ENCODE measurements at places on chromosomes 7 and 10.

DNA sequence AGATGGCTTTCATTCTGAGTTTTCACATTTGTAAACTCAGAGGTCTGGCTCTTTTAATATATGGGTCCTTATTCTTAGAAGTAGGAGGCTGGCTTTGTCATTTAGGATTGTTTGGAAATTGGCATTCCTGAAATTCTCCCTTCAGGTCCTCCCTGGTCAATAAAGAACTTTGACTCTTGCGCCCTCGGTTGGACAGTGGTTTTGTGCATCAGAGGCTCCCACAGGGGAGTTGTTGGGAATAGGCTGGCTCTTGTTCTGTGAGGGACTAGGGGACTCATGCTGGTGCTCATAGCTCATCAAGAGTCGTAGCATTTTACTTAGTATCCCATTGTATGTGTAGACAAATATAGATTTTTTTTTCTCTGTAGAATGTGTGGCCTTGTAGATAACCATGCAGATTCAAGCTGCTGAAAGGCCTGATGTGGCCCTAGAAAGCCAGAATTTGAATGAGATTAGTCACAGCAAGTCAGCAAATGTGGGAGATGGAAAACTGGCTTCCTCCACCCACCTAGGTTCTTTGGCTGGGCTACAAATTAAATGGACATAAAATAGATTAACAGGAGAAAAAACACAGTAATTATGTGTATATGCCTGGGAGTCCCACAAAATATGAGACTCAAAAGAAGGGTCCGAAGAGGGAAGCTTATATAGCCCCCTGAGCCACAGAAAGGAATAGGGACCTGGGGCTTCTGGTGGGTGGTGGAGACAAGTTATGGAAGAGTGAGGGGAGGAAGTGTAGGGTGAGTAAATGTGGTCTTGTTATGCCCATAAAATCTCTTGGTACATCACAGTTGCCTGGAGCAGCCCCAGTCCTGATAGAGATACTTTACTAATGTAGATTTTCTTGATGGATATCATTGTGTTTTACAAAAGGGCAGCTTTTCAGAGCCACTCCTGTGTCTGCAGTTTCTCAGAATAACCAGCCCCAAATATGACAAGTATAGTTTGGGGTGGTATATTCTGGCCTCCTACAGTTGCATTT, 94.6 kb upstream of the BTBD16 start:
- no peak for DNase-seq

GRCh38 chr7:142177869-142178268, 66.4 kb downstream of the MGAM2 start:
- DNase-seq = no peak

GRCh38 chr7:88546808-88547207, 212.7 kb upstream of the ZNF804B start:
- DNase-seq = no peak

DNA sequence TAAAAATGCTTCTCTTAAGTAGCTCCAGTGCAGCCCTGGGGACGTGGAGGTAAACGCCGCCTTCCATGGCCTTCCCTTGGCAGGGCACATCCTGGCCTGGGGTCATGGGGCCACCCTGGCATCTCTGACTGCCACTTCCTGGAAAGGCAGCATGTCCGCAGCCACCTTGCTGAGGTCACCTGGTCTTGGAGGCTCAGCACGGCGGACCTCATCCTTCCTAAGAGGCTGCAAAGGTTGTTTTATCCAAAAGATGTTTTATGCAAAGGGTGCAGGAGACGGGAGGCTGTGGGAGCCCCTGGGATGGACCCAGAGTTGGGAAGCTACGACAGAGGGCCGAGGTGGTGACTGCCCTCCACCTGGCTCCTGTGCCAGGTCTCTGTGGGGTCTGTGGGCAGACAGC, 106.0 kb downstream of the TCERG1L start:
- no peak for DNase-seq

GRCh38 chr10:123398756-123399155, 244.6 kb downstream of the BUB3 start:
- DNase-seq = no peak

DNA sequence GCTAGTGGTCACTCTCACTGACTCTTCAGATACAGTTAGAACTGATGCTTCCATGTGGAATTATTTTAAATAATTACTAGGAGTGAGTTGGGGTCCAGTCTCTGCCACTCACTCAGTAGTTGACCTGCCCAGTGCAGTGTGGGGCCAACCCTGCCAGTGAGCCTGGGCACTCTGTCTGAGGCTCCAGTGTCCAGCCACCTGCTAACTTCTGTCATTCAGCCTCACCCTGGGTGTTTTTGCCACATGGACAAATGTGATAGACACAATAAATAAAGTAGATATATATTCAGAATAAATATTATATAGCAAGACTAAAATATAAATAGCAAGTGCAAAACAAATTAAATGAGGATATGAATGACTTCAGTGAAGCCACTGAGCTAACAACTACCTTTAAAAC, 7.2 kb downstream of the INSYN2A start:
- DNase-seq = no peak

GRCh38 chr7:130695840-130696239, 9.5 kb upstream of the TSGA13 start:
- no peak for DNase-seq

- DNase-seq = no peak
These were observed 88.3 kb downstream of the SEMA3A start for GRCh38 chr7:84106291-84106690.

DNA sequence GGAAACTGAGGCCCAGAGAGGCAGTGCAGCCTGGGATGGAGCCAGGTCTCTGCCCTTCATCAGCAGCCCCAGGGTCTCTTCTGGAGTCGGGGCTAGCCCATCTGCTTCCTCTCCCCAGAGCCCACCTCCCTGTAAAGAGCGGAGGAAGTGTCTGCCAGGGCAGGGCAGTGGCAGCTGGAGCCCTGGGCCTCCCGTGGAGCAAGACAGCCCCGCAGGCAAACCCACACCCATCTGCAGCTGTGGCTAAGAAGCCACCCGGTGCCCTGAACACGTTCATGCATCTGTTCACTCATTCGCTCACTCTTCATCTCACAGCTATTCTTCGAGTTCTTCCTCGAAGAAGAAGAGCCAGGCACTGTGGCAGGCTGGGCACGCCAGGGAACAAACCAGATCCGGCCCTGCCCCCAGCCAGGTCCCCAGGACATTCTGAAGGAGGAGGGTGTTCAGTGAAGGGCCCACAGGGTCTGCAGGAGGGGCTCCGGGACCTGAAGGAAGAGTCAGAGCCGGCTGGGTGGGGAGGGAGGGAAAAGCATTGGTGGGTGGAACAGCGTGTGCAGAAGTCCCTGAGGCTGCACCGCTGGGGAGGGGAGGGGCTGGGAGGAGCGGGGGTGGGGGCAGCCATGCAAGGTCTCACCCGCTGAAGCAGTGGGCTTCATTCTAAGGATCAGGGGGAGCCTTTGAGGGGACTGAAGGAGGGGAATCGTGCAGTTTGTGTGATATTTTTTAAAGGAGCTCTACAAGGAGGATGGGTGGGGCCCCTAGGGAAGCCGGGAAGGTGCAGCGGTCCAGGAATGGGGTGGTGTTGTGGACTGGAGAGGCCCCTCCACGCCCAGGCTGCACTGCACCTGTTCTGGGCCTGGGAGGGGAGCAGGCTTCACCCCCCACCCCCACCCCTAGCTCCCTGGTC, 99.1 kb downstream of the UNCX start:
- DNase-seq = no peak

DNA sequence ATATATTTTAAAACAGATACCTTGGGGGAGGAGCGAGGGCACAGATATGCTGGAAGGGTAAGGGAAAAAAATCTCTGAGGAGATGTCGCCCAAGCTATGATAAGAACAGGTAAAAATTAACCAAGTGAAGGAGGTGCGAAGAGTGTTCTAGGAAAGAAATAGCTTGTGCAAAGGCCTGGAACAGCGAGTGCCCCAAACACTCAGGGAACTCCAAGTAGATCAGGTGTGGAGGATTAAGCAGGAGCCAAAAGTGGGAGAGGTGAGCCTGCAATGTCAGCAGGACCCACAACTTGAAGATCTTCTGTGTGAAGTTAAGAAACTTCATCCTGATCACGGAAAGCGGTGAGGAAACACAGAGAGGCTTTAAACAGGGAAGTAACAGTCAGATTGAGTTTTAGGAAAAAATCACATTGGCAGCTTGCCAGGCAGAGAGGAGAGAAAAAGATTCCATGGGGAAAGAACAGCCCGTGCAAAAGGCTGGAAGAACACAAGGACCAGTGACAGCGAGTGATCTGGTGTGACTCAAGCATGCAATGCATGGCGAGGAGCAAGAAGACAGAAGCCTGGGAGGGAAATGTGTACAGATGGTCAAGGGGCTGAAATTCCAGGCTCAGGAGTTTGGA, 30.7 kb downstream of the FGF8 start:
- no peak for DNase-seq

GRCh38 chr10:17233286-17233991, 5.4 kb downstream of the VIM start:
- no peak for DNase-seq

- no peak for DNase-seq
These were observed 2.7 kb upstream of the FRAT2 start for GRCh38 chr10:97336942-97337831.

DNA sequence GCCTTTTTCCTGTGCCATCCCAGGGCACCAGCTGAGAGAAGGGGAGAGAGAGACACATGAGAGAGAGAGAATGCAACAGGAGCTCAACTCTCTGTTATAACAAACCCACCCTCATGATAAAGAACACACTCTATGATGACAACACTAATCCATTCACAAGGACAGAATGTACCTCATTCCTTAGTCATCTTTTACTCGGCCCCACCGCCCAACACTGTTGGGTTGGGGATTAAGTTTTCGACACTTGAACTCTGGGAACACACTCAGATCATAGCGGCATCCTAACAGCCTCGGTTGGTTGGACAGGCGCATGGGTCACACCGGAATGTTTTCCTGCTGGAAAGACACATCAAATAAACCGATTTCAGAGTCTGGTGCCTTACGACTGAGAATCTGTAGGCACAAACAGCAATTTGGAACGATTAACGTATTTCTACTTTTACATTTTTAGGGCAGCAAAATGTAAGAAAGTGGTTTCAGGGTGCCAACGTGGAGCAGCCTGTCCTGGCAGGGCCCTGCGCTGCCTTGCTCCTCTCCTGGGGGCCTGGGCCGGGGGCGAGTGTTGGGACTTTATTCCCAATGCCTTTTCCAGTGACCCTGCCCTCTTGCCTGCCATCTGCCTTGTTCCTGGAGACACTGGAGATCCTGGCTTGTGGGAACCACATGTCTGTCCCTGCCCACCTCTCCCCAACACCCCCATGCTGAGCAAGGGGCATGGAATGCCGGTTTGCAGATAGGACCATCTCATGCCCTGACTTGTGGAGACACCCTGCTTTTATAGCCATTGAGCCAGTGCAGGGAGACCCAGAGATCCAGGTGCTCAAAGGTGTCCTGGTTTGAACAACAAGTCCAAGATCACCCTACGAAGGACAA, 287.0 kb downstream of the TCERG1L start:
- DNase-seq = no peak

DNA sequence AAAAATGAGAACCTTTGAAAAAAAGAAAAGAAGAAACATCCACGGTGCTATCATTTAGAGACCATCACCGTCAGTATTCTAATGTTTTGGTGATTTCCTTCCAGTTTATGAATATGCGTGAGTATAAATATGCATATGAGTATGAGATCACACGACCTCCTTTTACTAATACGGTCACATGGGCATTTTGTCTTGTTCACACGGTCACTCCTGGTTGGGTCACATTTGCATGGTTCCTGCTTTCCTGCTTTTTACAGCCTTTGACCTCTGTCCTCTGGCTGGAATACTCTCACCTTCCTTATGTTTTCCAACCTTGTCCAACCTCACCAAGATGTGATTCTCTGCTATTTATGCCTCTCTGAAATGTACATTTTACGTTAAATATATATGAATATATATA, 25.3 kb upstream of the LMTK2 start:
- DNase-seq = no peak

DNA sequence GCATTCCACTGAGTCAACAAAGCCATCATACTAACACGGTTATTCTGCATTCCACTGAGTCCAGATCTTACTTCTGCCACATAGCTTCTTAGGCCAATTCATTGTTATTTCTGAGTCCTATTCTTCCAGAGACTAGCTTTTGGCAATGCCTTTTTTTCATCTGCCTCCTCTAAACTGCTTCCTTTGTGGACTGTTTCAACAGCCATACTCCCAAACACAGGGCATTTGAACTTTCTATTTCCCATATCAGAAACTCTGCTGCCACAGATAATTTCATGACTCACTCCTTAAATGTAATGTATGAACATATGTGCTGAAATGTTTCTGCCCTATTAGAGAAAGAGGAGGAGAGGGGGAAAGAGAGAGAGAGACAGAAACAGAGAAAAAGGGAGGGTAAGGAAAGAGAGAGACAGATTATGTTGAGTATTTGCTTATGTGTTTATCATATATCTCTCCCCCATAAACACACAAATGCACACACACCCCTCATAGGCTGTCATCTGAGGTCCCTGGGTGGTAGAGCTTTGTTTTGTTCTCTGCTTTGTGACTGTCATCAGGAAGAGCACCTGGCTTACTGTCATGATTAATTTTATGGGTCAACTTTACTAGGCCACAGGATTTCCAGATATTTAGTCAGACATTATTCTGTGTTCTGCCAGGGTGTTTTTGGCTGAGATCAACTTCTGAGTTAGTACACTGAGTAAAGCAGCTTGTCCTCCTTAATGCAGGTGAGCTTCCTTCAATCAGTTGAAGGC, 308.0 kb upstream of the KCND2 start:
- no peak for DNase-seq

- DNase-seq = no peak
These were observed 86.6 kb downstream of the AHCYL2 start for GRCh38 chr7:129311429-129311828.

Measured in activated CD8-positive, alpha-beta memory T cell treated with anti-CD3 and anti-CD28 coated beads for 48 hours (primary cell).